A549 treated with AZD2906 at 1 μM for 4 hours (cell line): ENCODE measurements at places on chromosomes 12 and 14. TPM values are rescaled to one million over a fixed set of nuclear protein-coding genes. Genes with fewer than 3 reads are reported as not detected.

The PROX2 gene
- total RNA-seq = not detected in 5 replicates

The TC2N gene
- total RNA-seq = 0.47 to 1.1 TPM (median 0.74 TPM) in 5 replicates

The CHPT1 gene
- total RNA-seq = 46.4 to 67.6 TPM (median 64.9 TPM) in 5 replicates

The BCAT1 gene
- total RNA-seq = 8.0 to 12.2 TPM (median 10.8 TPM) in 5 replicates

The MAPKAPK5 gene
- total RNA-seq = 53.8 to 60.4 TPM (median 59.2 TPM) in 5 replicates

The FAM222A gene
- total RNA-seq = 3.4 to 5.7 TPM (median 4.6 TPM) in 5 replicates

The GMPR2 gene
- total RNA-seq = 53.0 to 66.2 TPM (median 54.3 TPM) in 5 replicates

The TMEM121 gene
- 3.8 to 9.3 TPM (median 8.8 TPM) in 5 replicates for total RNA-seq

The C12orf54 gene
- not detected in 5 replicates for total RNA-seq

The HOTAIR gene
- total RNA-seq = 0.06 to 0.29 TPM (median 0.12 TPM) in 5 replicates

The POMT2 gene
- total RNA-seq = 23.1 to 30.7 TPM (median 27.5 TPM) in 5 replicates

The GPHB5 gene
- not detected in 5 replicates for total RNA-seq

The RNASE4 gene
- 4.6 to 9.5 TPM (median 8.4 TPM) in 5 replicates for total RNA-seq

The FOXN4 gene
- 0.04 to 0.11 TPM (median 0.07 TPM) in 5 replicates for total RNA-seq

The KRT74 gene
- 0.02 to 0.03 TPM in 2 of 5 replicates, not detected in the others for total RNA-seq

The IFNG-AS1 gene
- not detected in 5 replicates for total RNA-seq
